ENCODE measurements at places on chromosomes 4 and X.

- DNase-seq = no peak
Observed at GRCh38 chrX:63503541-63503940, 152.4 kb upstream of the SPIN4 start.

- no peak for DNase-seq
Observed at GRCh38 chrX:35439034-35439660, 359.0 kb upstream of the MAGEB16 start.

- DNase-seq = no peak
Observed at GRCh38 chr4:37648084-37648817, 37.9 kb downstream of the RELL1 start.

GRCh38 chrX:44247468-44247867 is 96.0 kb downstream of the EFHC2 start:
- DNase-seq = no peak

DNA sequence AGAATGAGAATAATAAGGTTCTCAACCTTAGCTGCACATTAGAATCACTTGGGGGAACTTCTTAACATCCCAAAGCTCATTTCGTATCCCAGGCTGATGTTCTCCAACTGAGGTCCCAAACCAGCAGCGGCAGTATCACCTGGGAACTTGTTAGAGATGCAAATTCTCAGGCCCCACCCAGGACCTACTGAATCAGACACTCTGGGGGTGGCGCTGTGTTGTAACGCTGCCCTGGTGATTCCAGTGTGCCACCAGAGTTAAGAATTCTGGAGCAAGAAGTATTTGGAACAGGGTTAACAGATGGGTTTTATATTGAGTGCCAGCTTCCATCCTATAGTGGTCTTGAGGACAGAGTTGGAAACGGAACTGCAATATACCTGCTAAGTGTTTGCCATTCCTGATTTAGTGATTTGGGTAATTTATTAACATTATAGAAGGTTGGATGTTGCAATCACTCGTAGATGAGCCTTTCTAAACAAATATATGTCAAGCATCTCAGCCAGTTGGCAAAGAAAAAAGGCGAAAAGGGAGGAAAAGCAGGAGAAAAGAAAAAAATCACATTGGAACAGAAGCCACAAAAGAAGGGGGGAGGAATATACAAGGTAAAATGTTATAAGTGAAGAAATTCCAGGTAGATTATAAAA is 141.0 kb downstream of the ARX start:
- DNase-seq = no peak

DNA sequence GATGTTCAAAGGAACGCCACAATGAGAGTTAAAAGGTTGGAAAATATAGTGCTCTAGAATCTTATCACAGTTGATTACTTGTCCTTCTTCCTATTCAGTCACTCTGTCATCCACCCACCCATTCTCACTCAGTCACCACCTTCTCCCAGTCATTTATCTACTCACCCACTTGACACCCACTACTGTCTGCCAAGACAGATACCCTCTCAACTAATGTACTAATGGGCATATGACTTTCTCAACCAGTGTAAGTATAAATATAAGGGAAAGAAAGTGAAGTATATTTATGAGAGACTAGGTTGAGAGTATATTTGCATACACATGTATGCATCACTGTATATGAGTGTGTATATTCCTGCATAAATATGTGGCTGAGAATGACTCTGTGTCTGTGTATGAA is 20.0 kb downstream of the MID2 start:
- DNase-seq = no peak

GRCh38 chr4:40423735-40424134 is 88.6 kb downstream of the CHRNA9 start:
- no peak for DNase-seq

All from chondrocyte (in vitro differentiated cells).